ENCODE measurements at places on chromosomes 3 and 15.
A peak's percentile ranks its signal among the peaks of the same experiment; 100 is the strongest.

DNA sequence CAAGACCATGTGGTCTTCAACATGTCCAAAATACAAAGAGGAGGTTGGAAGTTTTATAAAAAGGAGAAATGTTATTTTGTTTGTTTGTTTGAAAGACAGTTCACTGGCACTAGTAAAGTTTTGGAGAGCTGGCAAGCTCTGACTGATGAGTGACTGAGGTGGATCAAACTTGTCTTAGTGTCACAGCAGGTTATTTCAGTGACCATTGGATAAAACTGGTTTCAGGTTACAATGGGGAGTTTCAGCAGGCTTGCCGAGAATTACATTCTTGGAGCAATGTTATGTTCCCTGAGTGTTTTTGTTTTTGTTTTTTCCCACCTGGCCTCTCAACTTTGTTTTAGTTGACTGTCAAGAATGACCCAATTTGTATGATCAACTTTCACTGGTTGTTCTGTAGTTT lies 414.5 kb upstream of the ARHGEF26 start:
- DNase-seq: no peak

DNA sequence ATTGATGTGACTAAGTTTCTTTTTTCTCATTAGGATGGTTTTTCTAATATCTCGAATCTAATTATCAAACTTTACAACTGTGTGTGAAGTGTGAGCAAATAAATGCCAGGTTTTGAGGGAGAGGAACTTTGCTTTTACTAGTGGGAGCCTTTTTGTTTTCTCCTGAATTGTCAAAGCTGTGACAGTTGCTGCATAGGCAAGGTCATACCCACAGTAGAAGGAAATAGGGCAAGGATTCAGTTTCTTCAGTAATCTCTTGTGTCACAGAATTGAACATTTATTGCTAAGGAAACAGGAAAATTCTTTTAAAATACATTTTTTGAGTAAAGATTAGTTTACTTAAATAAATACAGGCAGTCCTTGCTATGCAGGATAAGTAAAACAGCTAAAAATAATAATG lies 19.5 kb downstream of the GMPS start:
- no peak for DNase-seq

DNA sequence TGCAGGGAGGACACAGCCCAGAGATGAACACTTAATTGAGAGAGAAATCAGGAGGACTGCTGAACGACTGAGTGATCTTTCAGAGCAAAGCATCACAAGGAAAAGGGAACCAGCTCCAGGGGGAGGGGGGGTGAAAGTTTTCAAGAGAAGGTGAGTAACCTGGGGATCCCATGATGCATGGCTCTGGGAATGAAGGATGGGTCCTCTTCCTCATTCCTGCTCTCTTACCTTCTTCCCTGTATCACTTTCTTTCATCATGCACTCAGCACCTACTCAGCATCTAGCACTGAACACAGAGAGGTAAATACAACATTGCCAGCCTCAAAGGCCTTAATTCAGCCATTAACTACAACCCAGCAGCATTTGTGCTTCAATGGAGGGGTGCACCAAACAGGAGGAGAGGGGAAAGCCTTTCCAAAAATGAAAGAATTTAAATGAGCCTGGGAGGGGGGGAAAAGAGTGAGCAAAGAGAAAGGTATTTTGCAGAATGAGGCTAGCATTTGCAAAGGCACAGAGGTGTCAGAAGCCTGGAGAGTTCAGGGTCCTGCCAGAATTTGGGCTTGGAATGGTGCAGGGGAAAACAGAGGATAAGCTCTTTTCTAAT lies 427.4 kb downstream of the FOXP1 start:
- DNase-seq: no peak

DNA sequence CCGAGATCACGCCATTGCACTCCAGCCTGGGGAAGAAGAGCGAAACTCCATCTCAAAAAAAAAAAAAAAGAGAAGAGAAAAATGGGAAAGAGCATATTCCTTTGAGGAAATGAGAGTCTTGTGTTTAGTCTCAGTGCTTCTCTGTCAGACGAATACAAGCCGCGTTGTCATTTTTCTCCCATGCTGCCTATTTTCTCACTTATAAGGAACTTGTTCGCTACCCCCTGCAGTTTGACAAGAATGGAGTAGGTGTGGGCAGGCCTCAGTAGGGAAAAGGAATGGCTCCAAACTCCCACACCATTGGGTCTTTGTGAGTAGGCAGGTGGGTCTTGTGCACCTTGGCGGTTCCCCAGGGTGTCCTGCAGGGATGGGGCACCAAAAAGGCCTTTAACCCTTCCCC lies 6.5 kb downstream of the GPR160 start:
- DNase-seq: peak; percentile 86

DNA sequence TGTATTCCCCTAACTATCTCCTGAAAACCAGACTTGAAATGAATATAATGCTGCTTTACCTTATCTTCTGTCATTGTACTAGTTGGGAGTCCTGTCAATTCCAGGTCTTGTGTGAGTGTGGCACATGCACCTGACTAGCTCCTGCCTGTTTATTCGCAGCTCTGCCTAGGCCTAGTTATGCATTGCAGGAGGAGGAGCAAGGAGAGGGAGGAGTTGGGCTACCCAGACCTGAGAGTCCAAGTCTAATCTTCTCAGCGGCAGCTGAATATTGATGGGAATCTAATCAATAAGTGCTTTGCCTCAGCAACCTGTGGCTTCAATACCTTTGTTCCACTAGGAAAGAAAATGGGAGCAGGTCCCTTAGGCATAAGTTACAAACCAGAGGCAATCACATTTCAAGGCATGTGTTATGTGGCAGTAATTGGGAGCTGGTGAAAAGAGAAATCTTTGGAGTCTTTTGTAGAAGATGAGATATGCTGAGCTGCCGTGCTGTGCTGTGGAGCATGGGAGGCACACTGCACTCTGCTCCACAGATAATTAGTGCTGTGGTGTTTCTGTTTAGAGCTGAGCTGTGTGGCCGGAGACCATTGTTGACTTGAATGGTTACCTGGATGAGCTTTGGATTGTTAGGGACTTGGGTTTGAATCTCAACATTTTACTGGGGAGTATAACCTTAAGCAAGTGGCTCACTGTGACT lies at the start of gene SLC2A2:
TSS of gene SLC2A2 (minus strand) at position 124 of the 697 bp plus-strand sequence. CDS start at position 74, 50 bp downstream.
- no peak for DNase-seq

- DNase-seq: no peak
These were observed 5.3 kb downstream of the RPL22L1 start for GRCh38 chr3:170864525-170865208.

GRCh38 chr3:160471892-160472291 lies 22.3 kb upstream of the TRIM59 start:
- DNase-seq: no peak

DNA sequence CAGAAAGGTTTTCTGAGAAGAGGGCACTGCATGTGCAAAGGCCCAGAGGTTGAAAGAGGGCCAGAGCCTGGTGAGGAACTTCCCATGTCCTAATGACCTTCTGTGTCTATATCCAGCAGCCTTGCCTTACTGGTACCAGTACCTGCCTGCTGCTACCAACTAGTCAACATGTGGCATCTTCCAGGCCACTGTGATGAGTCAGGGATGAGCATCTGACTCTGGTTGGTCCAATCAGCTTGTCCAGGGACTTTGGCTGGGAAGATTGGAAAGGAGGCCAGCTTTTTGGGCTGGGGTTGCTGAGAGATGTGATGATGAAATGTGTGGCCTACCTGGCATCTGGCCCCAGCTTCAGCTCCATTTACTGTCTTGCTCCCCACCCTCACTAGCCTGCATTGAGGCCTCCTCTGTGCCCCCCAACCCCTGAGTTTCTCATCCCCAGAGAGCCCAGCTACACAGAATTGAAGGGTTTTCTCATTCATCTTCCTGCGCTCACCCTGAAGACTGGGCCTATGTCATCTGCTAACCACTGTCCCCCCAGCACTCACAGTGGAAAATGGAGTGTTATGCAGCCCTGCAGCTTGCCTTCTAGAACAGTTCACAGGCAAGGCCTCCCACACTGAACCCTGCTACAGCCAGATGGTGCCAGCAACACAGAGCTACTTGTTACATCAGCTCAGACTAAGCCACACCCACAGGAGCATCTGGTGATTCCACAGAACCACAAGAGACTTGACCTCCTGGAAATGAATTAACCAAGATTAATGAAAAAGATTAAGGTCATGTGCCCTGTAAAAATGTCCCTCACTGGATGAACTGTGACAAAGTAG lies 1.3 kb upstream of the TWF2 start:
- DNase-seq: peak; percentile 92

DNA sequence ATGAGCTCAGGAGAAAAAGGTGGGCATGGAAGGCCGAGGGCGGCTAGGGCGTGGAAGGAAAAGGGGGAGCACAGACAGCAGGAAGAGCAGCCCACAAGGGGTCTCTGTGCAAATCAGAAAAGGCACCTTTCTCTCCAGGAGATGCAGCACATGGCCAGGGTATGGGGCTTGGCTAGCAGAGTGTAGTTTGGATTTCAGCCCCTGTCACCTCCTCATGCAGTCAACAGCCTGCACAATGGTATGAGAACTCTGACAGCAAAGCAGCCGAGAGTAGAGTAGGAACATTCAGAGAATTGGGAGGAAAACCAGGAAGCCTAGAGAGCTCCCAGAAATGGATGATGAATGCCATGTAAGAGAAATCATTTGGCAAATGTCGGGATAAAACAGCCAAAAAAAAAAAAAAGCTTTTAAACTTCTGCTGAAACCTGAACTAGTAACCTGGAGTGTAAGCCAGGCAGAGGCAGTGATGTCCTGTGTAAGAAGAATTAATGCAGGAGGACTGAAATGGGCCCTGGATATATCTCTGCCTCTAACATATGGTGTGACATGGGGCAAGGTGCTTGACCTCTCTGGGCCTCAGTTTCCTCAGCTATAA lies 25.7 kb downstream of the FSTL1 start:
- DNase-seq: no peak

DNA sequence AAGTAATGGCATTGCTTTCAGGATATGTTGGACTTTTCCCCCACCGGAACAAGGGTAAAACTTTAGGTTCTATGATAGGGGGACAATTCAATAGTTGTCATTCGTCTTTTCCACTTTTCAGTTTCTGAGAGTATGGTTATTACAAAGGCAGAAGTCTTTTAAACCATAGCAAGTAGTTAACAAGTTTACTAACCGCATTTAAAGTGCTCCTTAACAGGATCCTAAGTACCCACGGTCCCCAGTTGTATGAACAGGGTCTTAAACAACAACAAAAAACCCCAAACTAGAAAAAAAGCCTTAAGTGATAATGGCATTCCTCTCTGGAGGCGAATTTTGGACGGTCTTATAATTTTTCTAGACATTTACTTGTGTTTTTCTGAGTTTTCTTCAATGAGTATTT lies 831 bp downstream of the IFT57 start:
- no peak for DNase-seq

DNA sequence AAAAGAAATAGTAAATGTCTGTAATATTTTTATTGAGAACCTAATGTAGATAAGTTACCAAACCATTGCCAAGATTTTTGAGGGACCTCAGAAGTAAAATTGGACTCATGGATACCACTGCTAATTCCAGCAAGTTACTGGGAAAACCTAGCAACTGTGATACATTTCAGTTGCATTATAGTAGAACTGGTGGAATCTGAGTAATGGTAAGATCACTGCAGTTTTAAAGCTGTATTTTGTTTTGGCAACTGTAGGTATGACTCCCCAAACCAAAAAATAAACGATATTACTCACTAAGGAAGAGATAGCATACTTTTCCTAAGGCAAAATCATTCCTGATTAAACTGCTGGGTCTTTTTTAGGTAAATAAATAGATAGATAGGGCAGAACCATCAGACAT lies 54.0 kb downstream of the ARMC8 start:
- DNase-seq: no peak

GRCh38 chr3:197419696-197420095 lies 121.3 kb upstream of the DLG1 start:
- DNase-seq: no peak

DNA sequence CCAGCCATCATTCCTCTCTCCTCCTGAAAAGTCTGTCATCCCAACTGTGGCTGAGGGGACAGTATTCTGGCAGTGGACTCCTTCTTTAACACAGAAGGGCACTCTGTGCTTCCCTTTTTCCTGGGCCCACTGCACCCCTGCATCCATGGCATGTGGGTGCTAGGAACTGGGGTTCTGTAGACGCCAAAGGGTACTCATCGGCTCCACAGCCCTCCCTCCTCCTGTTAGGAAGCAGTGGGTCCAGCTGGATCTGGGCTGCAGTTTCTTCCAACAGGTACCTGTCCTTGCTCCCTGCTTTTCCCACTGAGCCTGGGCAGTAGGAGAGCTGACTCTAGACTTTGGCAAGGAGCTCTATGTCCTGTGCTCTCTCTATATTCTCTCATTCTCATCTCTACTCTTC lies 6.4 kb upstream of the MANF start:
- DNase-seq: no peak

GRCh38 chr3:152356870-152357276 lies 88.1 kb downstream of the MBNL1 start:
- no peak for DNase-seq

DNA sequence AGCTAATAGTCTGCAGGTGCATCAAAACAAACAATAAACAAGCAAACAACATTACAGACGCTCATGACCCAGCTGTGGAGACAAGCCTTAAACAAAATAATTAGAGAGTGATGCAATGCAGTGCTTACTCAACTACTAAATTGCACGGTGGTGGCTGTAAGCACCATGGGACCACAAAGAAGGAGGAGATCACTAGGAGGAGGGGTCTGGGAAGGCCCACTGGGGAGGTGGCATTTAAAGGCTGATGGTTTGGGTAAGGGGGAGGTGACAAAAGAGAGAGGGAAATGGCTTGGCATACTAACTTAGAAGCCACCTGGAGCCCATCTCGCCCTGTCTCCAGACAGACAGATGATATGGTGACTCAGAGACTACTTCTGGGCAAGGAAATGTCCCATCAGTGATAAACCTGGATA lies 516.7 kb downstream of the FOXP1 start:
- peak; percentile 44 for DNase-seq

- no peak for DNase-seq
These were observed 277.9 kb upstream of the NR2F2 start for GRCh38 chr15:96052572-96053030.

DNA sequence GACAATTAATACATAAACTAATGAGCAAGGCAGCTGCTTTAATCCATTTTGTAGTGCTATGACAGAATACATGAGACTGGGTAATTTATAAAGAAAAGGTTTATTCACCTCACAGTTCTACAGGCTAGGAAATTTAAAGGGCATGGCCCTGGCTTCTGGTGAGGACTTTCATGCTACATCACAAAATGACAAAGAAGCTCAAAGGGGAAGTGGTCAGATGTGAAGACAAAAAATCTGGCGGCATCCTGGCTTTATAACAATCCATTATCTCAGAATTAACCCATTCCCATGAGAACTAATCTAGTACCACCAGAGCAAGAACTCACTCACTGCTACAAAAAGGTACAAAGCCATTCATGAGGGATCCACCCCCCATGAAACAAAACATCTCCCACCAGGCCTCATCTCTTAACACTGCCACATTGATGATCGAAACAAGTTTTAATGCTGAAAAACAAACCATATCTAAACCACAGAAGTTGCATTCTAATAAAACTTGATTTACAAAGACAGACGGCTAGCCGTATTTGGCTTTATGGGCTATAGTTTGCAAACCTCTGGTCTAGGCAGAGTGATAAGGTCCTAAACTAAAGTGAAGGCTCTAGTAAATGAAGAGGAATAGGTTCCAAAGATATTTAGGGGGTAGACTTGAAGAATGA lies 44.2 kb downstream of the GSK3B start:
- DNase-seq: no peak

- no peak for DNase-seq
These were observed 232.8 kb downstream of the PDZRN3 start for GRCh38 chr3:73391984-73392383.
